ENCODE measurements at places on chromosomes 3 and 15.

DNA sequence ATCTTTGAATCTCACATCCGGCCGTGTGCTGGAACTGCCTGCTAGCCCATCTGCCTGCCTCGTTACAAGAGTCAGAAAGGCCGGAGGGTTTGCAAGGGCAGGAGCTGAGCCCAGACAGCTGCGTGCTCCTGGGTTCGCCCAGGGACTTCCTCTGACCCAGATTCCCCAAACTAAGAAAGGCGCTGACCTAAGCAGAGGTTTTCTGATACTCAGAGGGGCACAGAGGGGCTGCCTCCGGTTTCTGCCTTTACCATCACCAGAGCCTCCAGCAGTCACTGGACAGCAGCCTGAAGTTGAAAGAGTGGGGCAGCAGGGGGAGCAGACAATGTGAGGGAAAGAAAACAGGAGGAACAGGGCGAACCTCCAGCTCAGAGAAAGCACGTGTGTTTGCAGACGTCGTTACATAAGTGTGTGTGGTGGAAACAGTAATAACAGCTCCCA lies 33.4 kb upstream of the RAD18 start:
- DNase-seq, result peak; percentile 16

GRCh38 chr15:67521783-67522568 lies 1.0 kb downstream of the C15orf61 start:
- DNase-seq, result peak; percentile 45

- DNase-seq, result peak; percentile 26
These were observed 571.8 kb downstream of the FOXP1 start for GRCh38 chr3:71011565-71012287.

DNA sequence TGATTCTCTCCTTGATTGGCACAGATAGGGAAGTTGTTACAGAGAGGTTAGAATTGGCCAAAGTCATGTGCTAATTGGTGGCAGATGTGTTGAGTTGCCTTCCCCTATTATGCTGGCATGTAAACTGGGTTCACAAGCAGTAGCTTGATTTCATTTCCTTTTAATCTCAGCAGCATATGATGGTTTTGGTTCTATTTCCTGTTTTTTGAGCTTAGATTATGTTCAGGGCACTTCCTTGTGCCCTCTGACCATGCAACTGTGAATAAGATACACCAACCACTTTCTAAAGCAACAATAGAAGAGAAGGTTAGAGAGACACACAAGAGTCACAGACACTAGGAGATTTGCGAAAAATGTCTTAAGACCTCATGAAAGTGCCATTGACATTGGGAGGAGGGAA lies 16.5 kb downstream of the HPS3 start:
- no peak for DNase-seq

DNA sequence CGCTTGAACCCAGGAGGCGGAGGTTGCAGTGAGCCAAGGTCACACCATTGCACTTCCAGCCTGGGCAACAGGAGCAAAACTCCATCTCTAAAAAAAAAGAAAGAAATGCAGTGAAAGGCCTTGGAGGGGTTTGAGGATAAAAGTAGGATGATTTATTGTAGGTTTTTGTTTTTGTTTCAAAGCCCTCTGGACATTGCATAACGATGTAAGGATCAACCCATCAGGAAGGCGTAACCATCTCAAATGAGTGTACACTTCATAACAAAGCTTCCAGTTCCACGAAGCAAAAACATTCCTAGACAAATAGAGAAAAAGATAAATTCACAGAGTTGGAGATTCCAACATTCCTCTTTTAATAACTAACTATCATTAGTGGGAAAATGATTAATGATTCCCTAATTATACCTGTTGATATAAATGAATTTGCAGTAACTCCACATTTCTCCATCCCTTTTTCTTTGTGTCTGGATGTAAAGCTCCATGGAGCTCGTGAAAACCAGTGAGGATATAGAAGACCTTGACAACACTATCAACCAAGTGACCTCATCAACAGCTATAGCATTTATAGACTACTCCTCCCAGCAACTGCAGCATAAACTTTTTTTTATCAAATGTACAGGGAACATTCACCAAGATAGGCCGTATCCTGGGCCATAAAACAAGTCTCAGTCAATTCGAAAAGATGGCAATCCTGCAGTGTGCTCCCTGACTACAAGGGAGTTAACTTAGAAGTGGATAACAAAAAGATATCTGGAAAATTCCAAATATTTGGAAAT lies 48.7 kb upstream of the PPP4R2 start:
- DNase-seq, result no peak

GRCh38 chr3:111903067-111903511 lies 44.0 kb downstream of the PHLDB2 start:
- DNase-seq, result peak; percentile 84

- DNase-seq, result no peak
These were observed 6.7 kb downstream of the ABHD17C start for GRCh38 chr15:80701676-80702311.

DNA sequence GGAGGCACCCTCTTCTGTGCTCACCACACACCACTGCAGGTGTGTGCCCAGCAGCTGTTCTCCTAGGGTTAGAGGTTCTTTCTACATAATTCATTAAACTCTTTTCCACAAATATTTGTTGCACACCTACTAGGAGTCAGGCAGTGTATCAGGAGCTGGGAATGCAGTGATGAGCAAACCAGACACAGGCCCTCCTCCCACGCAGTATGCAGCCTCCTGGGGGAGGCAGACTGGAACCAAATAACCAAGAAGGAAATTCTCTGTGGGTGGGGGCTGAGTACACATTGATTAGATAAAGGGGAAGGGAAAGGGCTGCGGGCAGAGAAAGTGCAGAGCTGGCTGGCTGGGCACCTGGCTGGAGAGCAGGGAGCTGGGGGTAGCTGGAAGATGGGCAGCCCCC lies 18.5 kb upstream of the C3orf22 start:
- DNase-seq, result no peak

DNA sequence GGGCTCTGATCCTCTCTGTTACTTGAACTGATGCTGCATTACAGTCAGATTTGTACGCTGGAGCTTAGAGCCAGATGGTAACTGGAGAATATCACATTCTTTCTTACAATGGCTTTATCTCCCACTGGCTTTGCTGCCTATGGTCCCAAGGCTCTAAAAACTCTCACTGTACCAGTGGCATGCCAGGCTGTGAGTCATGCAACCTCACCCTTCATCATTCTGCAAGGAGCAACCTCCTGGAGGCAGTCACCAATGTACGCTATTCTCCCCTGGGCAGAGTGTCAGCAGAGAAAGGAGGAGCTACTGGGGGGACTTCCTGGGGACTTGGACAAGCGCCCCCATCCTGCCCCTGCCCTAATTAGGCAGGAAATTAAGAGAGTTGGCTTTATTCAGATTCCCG lies 97.9 kb upstream of the EIF1B start:
- peak; percentile 29 for DNase-seq

- no peak for DNase-seq
These were observed 96.8 kb upstream of the LMOD3 start for GRCh38 chr3:69219101-69219708.

DNA sequence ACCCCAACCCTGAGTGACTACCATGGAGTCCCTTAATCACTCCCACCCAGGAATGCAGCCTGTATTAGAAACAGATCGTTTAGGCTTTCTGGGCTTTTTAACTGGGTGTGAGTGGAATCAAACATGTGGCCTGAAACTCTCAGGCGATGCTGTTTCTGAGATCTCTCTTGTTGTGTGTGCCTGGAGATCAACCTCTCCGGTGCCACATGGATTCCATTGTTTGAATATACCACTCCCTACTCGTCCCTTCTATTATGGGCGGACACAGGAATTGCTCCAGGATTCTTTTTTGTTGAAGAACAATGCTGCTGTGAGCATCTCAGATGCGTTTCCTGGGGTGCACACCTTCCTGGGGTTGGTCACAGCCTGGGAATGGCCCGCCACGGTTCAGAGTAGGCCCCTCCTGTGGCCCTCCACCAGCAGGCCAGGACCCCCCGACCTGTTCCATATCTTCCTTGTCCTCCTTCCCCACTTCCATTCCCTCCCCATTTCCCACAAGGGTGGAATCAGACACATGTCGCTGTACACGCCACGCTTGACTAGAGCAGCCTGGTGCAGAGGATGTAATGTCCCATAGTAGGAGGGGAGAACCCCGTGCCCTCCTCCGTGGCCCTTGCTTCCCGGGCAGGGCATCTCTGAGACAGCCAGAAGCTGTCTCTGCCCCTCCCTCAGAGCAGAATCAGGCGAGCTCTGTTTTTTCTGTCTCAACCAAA lies 36.4 kb upstream of the PRR23E start:
- DNase-seq, result no peak

DNA sequence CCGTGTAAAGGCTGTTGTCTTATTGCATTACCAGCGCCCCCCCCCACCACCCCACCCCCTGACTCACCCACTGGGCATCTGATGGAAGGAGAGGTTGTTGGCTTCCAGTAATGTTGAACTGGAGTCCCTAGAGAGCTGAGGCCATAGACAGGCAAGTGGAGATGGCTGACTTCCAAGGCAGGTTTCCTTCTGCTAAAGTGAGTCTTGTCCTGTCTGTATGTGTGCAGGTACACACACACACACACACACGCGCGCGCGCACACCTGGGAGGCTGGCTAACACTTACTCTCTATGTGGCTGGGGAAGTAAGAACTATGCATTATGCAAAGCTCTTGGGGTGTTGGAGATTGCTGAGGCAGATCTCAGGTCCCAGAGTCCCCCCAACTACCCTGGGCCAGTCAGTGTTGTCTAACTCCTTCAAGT lies 1.6 kb upstream of the KY start:
- peak; percentile 30 for DNase-seq

- DNase-seq, result no peak
These were observed 767.7 kb downstream of the TUSC7 start for GRCh38 chr3:117477214-117477755.

- DNase-seq, result no peak
These were observed 259.2 kb downstream of the GBE1 start for GRCh38 chr3:81502236-81502635.

GRCh38 chr15:66400351-66400774 lies 13.7 kb downstream of the MAP2K1 start:
- DNase-seq, result peak; percentile 52

- no peak for DNase-seq
These were observed 888 bp downstream of the TMEM115 start for GRCh38 chr3:50358355-50358910.

GRCh38 chr3:130323503-130323902 lies 22.0 kb upstream of the COL6A5 start:
- no peak for DNase-seq

DNA sequence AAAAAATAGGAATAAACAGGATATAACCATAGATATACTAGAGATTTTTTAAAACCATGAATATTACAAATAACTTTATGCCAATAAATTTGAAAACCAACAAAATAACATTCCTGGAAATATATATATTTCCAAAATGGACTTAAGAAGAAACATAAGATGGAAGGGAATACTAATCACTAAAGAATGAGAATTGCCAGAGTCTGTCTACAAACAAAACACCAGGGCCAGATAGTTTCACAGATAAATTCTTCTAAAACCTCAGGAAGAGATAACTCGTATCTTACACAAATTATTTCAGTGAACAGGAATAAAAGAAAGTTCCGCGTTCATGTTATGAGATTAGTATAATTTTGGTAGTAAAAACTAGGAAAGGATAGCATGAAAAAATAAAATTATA lies 107.3 kb downstream of the HERC1 start:
- peak; percentile 25 for DNase-seq

GRCh38 chr15:45784656-45785055 lies 149.8 kb downstream of the SQOR start:
- DNase-seq, result no peak

DNA sequence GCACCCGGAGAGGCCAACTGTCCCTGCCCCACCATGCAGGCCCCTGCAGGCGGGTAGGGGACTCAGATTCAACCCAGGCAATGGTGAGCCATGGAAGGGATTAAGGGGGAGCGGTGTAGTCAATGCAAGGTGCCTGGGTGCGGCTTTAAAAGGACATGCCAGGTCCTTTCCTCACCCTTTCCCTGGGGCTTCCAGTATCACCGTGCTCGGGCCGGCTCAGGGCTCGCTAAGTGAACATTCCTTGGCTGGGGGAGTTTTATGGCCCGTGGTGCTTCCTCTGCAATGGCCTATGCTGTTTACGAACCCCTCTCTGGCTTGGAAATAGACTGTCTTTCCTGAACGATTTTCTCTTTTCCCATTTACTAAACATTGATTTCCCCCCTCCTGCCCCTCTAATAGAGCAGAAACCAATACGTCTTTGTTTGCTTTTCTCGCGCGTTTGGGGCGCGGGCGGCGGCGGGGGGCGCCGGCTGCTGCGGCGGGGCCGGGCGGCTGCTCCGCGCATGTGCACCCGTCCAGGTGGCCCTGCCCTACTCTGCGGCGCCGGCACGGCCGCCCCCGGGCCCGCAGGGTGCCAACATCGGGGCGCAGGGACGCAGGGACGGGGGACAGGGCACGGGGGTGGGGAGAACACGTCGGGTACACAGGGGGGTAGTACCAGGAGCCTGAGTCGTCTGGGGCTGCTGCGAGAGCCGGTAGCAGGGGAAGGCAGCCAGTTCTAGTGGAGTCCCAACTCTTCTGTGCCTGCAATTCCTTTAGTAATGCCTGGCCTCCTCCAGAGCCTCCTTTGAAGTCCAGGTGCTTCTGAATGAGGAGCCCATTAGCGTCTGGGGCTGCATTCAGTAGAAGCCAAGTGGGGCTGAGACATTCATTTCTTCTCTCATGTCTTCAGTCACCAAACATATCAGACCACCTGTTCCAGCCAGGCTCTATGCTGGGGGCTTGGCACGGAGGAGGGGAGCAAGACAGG lies 26.9 kb upstream of the CACNA2D2 start:
- no peak for DNase-seq

GRCh38 chr3:128559486-128560225 lies 66.7 kb upstream of the GATA2 start:
- no peak for DNase-seq

DNA sequence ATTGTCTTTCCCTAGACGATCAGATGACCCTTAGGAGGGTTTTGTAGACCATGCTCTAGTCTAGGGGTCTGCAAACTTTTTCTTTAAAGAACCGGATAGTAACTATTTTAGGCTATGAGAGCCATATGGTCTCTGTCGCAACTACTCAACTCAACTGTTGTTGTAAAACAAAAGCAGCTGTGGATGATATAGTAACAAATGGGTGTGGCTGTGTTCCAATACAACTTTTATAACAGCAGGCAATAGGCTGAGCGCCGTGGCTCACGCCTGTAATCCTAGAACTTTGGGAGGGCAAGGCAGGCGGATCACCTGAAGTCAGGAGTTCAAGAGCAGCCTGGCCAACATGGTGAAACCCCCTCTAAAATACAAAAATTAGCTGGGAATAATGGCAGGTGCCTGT lies 6.1 kb upstream of the CMTM6 start:
- no peak for DNase-seq

DNA sequence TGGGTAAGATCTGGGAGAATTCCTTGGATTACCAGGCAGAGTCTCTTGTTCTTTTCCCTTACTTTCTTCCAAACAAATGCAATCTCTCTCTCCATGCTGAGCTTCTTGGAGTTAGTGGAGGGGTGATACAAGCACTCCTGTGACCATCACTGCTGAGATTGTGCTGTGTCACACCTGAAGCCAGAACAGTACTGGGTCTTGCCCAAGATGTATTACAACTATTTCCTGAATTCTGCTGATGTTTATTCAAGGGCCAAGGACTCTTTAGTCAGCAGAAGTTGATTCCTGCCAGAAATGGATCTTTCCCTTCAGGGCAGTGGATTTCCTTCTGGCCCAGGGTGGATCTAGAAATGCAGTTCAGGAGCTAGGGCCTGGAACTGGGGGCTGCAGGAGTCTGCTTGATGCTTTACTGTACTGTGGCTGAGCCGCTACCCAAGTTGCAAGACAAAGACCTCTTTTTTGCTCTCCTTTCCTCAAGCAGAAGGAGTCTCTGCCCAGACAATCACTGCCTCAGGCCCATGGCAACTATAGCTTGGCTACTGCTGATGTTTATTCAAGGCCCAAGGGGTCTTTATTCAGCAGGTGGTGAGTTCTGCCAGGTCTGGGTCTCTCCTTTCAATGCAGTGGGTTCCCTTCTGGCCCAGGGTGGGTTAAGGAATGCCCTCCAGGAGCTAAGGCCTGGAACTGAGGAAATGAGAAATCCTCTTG lies 98.8 kb downstream of the SH3GL3 start:
- no peak for DNase-seq

Data from astrocyte of the spinal cord (primary cell).